ENCODE measurements at places on chromosomes 3 and 15.

- peaks cover 5% of the 10 kb centered on the region for H3K36me3 ChIP-seq
- peak overlapping the region; percentile 96 for H3K27ac ChIP-seq
- H3K27me3 ChIP-seq, result no peaks in the 10 kb centered on the region
- DNase-seq, result peak; percentile 55
- peaks cover 78% of the 10 kb centered on the region for H3K4me1 ChIP-seq
- no peak overlapping the region for H3K4me3 ChIP-seq
Measured at GRCh38 chr15:90231028-90232017, 2.4 kb downstream of the CIB1 start.

GRCh38 chr15:74400313-74400860 is 32.9 kb upstream of the CYP11A1 start:
- no peak overlapping the region for H3K27ac ChIP-seq
- no peak for DNase-seq
- H3K4me1 ChIP-seq, result no peaks in the 10 kb centered on the region
- no peak overlapping the region for H3K4me3 ChIP-seq
- no peaks in the 10 kb centered on the region for H3K27me3 ChIP-seq

DNA sequence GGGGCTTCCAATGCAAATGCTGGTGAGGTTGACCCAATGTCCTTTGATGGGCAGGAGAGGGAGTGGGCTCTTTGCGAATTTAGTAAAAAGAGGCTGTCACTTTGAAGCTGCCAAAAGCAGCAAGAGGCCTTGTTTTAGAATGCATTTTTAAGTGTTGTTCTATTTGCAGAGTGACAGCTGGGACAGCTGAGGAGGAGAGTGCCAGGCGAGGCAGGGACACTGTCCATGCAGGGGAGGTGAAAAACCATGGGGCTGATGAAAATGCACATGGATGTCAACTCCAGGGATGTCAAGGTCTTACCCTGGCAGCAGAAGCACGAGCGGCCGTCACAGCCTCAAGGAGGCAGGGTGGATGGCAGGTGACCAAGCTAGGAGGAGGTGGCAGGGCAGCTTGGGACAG is 279.8 kb downstream of the ADAMTS17 start:
- H3K27ac ChIP-seq, result no peak overlapping the region
- DNase-seq, result no peak
- no peak overlapping the region for H3K4me3 ChIP-seq
- peaks cover 11% of the 10 kb centered on the region for H3K4me1 ChIP-seq
- no peaks in the 10 kb centered on the region for H3K36me3 ChIP-seq

GRCh38 chr15:101455291-101456025 is 34.0 kb downstream of the PCSK6 start:
- H3K36me3 ChIP-seq, result no peaks in the 10 kb centered on the region
- DNase-seq, result no peak
- no peak overlapping the region for H3K4me3 ChIP-seq
- H3K27me3 ChIP-seq, result no peaks in the 10 kb centered on the region

DNA sequence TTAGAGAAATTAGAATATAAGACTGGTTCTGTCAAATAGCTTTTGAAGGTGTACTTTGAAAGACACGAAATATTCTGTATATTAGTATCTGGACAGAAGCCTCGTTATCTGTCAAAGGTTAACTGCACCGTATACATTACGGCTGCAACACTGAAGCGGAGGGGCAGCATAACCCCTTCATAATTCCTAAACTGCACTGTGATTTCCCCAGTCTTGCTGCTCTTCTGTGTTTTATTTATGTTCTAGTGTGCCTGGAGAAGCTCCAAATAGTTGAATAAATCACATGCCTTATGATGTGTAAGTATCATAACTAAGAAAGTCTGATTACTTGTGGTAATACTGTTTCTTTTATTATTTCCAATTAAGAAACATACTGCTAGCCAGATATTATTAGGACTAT is 285.7 kb upstream of the ROBO2 start:
- no peaks in the 10 kb centered on the region for H3K27me3 ChIP-seq
- H3K27ac ChIP-seq, result no peak overlapping the region
- no peak overlapping the region for H3K4me3 ChIP-seq
- DNase-seq, result no peak
- H3K36me3 ChIP-seq, result no peaks in the 10 kb centered on the region

DNA sequence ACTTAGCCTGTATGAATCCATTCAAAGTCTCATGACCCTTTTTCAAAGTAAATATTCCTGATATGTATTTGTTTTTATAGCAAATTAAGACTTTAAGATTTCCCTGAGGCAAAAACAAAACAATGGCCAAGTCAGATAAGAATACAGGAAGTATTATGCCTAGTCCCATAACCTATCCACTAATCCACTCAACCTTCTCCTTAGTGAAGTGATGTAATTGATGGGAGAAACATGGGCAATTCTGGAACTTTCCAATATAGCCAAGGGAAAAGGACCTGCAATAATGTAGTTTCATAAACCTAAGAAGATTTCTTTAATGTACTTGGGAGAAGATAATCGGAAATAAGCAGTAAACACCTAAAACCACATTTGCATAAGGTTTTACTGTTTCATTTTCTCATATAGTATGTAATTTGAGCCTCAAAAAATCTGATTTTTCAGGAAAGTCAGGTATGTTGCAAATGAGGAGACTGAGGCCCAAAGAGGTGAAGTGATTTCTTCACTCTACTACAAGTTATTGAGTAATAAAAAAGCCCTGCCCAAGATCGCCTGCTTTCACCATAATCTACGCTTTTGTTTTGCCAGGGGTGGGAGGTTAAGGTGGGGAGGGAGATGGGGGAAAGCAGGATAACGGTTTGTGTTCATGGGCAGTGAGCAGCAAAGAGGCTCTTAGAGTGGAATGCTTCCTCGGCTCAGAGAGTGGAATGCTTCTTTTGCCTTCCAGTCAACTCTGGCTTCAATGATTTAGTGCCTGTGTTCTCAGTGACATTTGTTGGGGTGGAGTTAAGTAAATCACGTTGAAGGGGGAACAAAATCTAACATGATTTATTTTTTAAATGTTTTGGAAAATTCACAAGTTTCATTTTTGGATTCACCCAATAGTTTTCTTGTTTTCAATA is 95.0 kb upstream of the FNDC3B start:
- no peaks in the 10 kb centered on the region for H3K27me3 ChIP-seq
- no peak overlapping the region for H3K4me3 ChIP-seq
- H3K36me3 ChIP-seq, result no peaks in the 10 kb centered on the region

DNA sequence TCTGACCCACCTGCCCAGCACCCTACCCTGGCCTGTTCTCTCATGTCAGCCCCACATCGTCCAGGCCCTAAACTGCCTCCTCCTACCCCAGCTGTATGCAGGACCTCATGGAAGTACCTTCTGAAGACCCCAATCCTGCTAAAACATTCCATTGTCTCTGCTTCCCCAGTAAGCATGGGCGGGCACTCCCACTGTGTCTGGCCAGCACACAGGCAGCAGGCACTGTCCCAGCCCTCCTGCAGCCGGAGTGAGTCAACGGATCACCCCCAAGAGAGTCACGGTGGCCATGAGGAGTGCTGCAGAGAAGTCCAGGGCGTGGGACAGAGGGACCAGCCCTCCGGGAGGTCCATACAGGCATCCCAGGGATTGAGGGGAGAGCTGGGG is 36.4 kb upstream of the SLCO2A1 start:
- H3K27me3 ChIP-seq, result no peaks in the 10 kb centered on the region
- no peak for DNase-seq
- H3K4me3 ChIP-seq, result no peak overlapping the region
- no peak overlapping the region for H3K27ac ChIP-seq
- H3K36me3 ChIP-seq, result no peaks in the 10 kb centered on the region

- H3K4me1 ChIP-seq, result peaks cover 34% of the 10 kb centered on the region
- no peak overlapping the region for H3K4me3 ChIP-seq
- DNase-seq, result peak; percentile 67
- H3K36me3 ChIP-seq, result no peaks in the 10 kb centered on the region
- peak overlapping the region; percentile 79 for H3K27ac ChIP-seq
- no peaks in the 10 kb centered on the region for H3K27me3 ChIP-seq
Measured at GRCh38 chr15:58440158-58440910, 8.5 kb downstream of the LIPC start.

DNA sequence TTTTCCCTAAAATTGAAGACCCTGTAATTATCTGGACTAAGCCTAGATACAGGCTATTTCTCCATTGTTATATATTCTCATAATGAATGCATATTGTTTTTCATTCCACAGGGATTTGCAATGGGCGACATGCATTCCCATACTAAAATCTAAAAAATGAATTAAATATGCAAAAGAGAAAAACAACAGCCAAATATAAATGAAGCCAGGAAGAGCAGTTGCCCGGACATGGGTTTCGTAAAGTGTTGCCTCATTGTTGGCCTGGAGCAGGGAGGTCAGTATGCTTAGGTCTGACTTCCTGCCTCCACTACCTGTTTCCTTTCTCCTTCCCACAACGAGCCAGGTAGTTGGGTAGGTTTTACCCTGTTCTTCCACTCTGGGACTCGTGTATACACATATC is 27.1 kb upstream of the SLCO3A1 start:
- H3K27ac ChIP-seq, result no peak overlapping the region
- DNase-seq, result no peak
- peaks cover 5% of the 10 kb centered on the region for H3K4me1 ChIP-seq
- no peaks in the 10 kb centered on the region for H3K36me3 ChIP-seq
- no peak overlapping the region for H3K4me3 ChIP-seq
- H3K27me3 ChIP-seq, result no peaks in the 10 kb centered on the region

Measured in body of pancreas (tissue), 4 donors.